NCI-H2227 treated with DMSO at 0.1 percent for 48 hours (cell line): ENCODE measurements at places on chromosomes 11 and 22.

- DNase-seq = no peak
Observed at GRCh38 chr11:77873345-77873744, 52.4 kb downstream of the AAMDC start.

DNA sequence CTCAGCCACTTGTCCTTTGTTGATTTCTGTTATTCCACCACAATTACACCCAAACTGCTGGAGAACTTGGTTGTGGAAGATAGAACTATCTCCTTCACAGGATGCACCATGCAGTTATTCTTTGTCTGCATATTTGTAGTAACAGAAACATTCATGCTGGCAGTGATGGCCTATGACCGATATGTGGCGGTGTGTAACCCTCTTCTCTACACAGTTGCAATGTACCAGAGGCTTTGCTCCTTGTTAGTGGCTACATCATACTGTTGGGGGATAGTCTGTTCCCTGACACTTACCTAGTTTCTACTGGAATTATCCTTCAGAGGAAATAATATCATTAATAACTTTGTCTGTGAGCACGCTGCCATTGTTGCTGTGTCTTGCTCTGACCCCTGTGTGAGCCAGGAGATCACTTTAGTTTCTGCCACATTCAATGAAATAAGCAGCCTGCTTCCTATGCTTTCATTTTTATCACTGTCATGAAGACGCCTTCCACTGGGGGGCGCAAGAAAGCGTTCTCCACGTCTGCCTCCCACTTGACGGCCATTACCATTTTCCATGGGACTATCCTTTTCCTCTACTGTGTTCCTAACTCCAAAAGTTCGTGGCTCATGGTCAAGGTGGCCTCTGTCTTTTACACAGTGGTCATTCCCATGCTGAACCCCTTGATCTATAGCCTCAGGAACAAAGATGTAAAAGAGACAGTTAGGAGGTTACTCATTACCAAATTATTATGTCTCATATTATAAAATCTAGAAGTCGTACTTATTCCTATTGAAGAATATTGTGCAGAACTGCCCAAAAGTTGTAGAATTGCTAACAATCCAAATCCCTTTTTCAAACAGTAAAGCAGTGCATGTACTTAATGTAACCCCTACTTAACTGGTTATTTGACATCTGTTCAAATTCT lies 53.2 kb downstream of the OR4C6 start:
- DNase-seq = no peak

DNA sequence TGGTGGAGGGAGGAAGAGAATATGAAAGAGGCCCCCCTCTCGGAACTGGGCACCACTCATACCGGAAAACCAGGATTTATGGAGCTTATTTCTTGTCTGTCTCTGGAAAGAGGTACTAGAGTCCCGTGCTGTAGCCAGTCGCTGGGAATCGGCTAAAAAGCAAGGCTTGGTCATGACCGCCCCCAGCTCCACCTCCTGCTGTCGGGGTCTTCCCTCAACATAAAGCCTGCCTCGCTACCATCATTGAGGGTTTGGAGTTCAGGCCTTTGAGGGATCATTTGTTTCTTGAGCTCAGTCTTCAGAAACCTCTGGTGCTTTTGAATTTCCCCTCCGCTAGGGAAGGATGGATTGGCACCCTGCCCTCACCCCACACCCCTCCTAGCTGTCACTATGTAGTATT lies 97.1 kb downstream of the TSPAN18 start:
- no peak for DNase-seq

- DNase-seq = no peak
Observed at GRCh38 chr11:117484156-117484555, 156.5 kb downstream of the CEP164 start.

- no peak for DNase-seq
Observed at GRCh38 chr11:19652623-19653375, 59.8 kb upstream of the NAV2 start.

DNA sequence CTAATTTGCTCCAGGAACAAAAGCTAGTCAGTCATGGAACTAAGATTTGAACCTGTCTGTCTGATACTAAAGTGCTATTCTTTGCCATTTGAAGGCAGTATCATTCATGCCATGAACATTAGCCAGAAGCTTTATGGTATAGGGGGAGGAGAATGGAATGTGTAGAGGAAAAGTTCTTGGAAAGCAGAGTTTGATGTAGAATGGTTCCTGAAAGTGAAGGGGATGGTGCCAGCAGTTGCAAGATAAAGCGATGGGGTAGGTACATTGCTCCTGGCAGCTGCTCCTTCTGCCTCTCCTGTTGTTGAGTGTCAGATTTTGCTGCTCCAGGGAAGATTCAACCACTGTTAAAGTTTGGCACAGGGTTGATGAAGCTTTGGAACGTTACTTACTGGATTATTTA lies 53.4 kb downstream of the ARHGAP42 start:
- no peak for DNase-seq

DNA sequence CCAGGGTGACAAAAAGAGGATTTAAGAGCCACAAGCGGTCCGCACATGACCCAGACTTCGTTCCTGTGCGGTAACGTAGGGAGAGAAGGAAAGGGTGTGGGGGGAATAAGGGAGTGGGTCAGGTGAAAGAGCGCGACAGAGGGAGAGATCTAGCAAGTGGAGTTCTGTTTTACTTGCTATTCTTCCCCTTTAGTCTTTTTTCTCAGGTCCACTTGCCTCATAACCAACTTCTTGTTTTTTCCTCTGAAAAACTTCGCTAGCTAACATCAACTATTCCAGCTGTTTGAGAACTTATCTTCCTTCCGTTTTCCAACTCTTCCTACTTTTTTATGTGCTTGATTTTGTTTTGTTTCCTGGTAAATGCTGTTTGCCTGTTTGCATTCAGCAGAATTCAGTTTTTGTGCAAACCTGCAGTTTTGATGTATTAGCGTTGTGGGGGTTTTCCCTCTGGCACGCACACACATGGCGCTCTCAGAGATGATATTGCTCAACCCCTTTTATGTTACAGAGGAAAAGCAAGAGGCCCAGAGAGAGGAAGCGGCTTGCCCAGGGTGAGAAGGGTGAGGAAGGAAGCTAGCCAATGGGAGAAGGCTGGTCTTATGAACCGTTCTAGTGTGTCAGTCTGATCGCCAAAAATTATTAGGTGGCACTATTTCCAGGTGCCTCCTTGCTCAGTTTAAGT lies 592 bp upstream of the CTSC start:
- no peak for DNase-seq

DNA sequence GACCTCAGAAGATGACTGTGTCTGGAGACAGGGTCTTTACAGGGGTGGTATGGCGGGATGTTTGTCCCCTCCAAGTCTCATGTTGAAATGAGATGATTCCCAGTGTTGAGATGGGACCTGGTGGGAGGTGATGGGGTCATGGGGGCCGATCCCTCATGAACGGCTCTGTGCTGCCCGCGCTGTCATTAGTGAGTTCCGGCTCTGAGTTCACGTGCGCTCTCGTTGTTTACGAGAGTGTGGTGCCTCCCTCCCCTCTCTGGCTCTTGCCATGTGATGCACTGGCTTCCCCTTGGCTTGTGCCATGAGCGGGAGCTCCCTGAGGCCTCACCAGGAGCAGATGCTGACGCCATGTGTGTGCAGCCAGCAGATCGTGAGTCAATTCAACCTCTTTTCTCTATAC lies 830.8 kb downstream of the TBC1D22A start:
- DNase-seq = no peak

GRCh38 chr22:21570398-21570797 lies 2.9 kb downstream of the UBE2L3 start:
- DNase-seq = no peak

- no peak for DNase-seq
Observed at GRCh38 chr11:76781807-76782530, 1.2 kb upstream of the TSKU start.

- no peak for DNase-seq
Observed at GRCh38 chr11:3947061-3947460, 91.6 kb downstream of the STIM1 start.

DNA sequence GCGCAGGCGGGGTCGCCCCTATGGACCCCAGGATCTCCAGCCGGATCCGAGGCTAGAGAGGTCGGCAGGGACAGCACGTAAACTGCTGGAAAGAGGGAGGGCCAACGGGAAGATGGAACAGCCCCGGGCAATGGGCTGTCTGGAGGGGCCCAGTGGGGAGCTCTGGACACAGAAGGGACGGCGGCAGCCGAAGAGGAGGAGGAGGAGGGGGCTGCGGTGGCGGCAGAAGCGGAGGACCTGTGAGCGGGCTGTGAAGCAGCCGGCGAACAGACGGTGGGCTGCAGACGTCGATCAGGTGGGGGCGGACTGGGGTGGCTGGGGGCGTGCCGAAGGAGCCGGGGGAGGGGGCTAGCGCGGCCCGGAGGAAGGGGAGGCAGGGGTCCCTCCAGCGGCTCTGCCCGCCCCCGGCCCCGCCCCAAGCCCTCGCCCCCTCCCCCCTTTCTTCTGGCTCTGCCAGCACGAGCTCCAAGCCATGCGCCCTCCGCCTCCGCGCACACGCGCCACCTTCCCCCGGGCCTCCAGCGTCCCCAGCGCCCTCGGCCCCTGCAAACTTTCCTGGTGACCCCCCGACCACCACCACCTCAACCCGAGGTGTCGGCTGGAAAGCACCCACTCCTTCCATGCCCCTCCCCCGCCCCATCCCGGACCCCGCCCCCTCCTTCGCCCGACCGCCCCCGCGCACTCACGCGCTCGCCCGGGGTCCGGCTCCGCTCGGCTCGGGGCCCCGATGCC lies 432 bp downstream of the TNKS1BP1 start:
- peak; percentile 67 for DNase-seq

DNA sequence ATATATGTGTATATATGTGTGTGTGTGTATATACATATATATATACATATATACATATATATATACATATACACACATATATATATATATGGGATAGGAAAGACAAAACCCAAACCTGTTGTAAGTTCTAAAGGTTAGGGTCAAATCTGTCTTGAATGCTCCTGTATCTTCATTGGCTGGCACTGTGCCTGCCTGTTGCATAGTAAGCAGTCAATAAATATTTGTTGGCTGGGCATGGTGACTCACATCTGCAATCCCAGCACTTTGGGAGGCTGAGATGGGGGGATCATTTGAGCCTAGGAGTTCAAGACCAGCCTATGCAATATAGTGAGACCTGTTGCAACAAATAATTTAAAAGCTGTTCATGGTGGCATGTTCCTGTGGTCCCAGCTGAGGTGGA lies 205.4 kb downstream of the DBX1 start:
- no peak for DNase-seq

GRCh38 chr11:27699242-27699925 lies 871 bp downstream of the BDNF start:
- no peak for DNase-seq

DNA sequence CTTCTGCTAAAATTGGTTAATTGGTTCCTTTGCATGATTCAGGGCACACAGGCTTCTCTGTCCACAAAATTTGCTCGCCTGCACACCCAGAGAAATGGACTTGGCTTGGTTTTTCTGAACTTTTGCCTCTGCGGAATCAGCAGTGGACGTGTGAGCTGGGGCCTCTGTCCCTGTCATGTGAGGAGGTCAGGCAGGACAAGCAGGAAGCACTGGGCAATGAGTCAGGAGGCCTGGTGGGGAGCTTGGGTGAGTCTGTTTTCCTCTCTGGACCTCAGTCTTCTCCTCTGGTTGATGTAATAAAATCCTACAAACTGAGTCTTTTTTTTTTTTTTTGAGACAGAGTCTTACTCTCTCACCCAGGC lies 10.4 kb upstream of the CELSR1 start:
- DNase-seq = no peak

- no peak for DNase-seq
Observed at GRCh38 chr11:3127706-3128355, 37.3 kb downstream of the OSBPL5 start.

GRCh38 chr11:5280582-5281102 lies 10.9 kb upstream of the HBE1 start:
- no peak for DNase-seq
